ENCODE measurements at places on chromosomes 7 and 10.

DNA sequence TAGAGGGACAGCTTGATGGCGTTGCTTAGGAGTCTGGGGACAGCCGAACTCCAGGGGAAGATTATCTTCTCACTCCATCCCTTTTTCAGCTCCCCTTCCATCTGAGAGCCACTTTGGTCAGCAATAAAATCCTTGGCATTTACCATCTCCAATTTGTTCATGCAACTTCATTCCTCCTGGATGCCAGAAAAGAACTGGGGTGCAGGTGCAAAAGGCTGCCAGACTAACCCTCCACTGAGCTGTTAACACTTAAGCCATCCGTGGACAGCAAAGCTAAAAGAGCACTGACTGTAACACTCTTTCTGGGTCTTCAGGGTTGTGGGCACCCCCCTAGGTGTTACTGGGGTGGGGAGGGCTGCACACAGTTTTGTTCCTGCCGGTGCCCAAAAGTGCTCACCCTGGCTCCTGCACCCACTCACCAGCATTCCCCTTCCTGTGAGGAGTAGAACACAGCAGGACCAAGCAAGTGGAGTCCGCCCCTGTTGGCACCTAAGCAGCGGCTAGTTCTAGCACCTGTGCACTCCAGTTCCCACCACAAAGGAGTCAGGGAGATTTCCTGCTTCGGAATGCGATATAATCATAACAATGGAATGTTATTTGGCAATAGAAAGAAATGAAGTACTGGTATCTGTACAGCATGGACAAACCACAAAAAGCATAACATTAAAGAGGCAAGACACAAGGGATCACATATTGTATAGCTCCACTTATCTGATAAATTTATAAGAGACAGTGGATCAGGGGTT lies 95.1 kb downstream of the NPY start:
- no peak for DNase-seq

- no peak for DNase-seq
Measured at GRCh38 chr7:39851466-39852045, 98.5 kb upstream of the CDK13 start.

- peak; percentile 28 for DNase-seq
Measured at GRCh38 chr10:22712956-22713852, 1.2 kb downstream of the PIP4K2A start.

DNA sequence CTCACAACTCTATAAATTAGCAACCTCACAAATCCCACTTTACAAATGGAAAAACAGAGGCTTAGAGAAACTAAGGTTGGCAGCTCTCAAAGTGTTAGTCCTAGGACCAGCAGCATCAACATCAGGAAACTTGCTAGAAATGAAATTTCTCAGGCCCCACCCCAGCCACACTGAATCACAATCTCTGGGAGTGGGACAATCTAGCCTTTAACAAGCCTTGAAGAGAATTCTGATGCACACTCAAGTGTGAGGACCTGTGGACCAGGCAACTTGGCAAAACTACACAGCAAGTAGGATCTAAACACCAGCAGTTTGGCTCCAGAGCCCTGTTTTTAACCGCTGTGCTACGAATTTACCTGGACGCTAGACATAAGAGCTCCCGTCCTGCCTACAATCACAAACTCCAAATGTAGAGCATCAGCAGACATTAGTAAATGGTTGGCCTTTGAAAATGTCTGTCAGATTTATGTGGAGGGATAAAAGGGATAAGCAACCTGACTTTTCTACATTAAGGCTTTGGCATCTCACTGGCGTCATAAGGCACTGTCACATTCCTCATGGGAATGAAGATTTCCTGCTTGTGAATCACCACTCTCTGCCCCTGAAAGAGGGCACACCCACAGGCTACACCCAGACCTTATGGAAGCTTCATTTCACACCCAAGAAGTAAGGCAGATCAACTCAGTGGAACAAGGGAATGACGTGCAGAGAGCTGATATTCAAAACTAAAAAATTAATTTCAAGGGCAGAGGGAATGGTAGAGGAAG lies 34.5 kb downstream of the PPP1R3C start:
- no peak for DNase-seq

- DNase-seq = no peak
Measured at GRCh38 chr7:99254390-99254789, 18.2 kb upstream of the MYH16 start.

DNA sequence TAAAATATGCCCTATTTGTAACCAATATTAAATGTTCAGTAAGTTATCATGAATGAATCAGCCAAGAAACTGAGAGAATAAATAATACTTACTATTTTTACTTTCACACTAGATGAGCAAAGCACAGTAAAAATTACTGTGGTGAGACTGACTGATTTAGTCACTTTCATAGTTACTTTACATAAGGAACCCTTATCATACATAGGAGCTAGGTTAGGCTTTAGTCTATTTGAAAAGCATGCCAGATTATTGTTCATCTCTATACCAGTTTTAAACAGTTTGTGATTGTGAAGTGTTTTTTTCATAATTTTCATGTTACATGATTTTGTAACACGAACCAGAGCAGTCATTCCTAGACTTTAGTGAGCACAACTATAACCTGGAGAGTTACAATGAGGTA lies 80.7 kb upstream of the MAGI2 start:
- DNase-seq = no peak

DNA sequence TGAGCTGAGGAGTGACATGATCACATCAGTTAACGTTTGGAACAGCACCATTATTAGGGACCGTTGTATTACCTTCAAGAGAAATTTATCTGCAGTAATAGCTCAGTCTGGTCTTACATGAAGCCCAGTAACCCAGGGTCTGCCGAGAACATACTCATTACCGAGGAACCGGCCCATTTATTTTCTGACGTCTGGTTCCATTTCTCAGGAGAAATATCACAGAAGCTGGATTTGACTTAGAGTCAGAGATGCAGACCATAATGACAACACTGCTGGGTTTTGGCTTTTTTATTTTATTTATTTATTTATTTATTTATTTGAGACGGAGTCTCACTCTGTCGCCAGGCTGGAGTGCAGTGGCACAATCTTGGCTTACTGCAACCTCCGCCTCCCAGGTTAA lies 163.1 kb downstream of the CCDC3 start:
- no peak for DNase-seq

- no peak for DNase-seq
Measured at GRCh38 chr7:20284771-20285143, 45.9 kb upstream of the ITGB8 start.

GRCh38 chr7:26880852-26881251 lies 16.5 kb upstream of the SKAP2 start:
- no peak for DNase-seq

- no peak for DNase-seq
Measured at GRCh38 chr10:119346095-119346832, 138.9 kb downstream of the GRK5 start.

DNA sequence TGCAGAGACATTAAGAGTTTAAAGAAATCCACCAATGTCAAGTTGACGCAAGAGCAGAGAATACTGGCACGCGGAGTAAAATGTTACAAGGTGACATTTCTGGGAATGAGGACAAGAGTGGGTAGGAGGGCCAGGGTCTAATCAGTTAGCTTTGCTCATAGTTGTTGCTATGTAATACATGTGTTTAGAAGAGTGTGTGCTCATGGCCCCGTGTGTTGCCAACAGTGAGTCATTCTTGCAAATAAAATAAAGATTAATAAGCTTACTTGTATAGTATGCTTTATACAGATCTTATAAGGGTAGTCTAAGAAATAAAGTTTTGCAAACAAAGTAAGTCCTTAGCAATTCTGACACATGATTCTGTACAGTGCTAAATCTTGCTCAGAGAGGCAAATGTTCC lies 64.5 kb downstream of the DNMBP start:
- no peak for DNase-seq

GRCh38 chr10:113294868-113295267 lies 258.0 kb upstream of the HABP2 start:
- no peak for DNase-seq

- no peak for DNase-seq
Measured at GRCh38 chr10:122102869-122103525, 114.0 kb downstream of the TACC2 start.

DNA sequence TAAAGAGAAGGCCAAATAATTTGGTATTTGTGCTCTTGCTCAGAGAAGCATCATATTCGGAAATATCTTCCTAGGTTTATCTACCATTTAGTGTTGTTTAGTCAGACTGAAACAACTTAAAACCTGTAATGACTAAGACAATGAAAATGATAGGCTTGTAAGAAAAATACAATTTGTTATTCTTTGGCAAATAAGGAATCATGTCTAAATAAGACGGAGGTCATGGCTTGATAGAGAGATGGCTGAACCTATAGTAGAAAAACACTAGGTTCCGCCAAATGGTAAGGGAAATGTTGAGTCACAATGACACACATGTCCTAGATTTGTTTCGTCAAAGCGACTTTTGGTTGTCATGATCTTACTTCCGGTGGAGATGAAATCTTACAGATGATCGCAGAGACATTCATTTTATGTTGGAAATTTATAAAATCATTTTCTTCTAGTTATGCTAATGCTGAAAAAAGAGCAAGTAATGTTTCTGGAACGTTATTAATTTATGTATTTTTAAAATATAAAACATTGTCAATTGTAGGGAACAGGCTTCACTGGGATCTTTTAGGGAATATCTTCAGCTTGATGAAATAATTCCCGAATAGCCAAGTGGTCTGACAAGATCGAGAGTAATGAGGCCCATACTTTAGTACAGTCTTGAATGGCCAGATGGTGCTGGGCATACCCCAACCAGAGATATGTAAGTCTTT lies 1.0 kb downstream of the SRGN start:
- no peak for DNase-seq

- peak; percentile 20 for DNase-seq
Measured at GRCh38 chr7:26376175-26376917, 84.7 kb downstream of the SNX10 start.

DNA sequence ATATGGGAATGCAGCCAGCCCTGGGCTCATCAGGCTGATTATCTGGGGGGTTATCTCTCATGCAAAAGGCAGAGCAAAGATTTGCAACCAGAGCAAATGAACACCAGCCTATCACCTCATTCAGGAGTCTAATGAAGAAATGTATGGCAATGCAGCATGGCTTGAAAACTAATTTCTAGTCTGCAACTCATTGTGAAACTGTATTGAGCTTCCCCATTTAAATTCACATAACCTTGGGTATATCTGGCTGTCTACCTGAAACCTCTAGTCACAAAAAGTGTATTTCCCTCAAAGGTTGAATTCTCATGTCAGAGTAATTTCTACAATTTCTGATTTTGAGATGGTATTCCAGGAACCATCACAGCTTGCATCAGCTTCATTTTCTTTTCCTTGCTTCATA lies 240.0 kb downstream of the SDHAF3 start:
- no peak for DNase-seq

DNA sequence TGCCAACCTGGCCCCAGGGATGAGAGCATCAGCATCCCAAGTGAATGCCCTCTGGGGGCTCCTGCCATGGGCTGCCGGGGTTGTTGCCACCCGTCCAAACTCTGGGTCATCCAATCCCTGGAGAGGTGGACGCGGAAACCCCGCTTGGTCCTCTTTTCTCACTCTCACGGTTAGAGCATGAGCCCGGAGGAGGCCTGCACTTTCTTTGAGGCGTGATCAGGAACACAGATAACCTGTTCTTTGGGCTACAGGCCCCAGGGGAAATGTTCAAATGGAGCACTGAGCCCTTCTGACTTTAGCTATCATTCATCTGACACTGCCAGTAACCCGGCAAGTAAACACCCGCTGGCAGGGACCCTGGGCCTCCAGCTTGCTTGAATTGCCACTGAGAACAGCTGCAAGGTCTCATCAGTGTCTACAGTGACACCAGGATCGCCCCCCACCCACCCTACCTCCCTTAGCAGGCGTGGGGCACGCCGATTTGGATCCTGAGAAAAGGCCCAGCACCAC lies 29.4 kb upstream of the SLF2 start:
- no peak for DNase-seq

GRCh38 chr10:16950656-16951601 lies 133.7 kb upstream of the RSU1 start:
- DNase-seq = no peak
